ENCODE measurements at places on chromosomes 13 and 19. TPM values are rescaled to one million over a fixed set of nuclear protein-coding genes. Genes with fewer than 3 reads are reported as not detected.

The ZNF90 gene
- not detected for polyA plus RNA-seq

The ZNF878 gene
- not detected for polyA plus RNA-seq

The OR10H1 gene
- polyA plus RNA-seq: not detected

DNA sequence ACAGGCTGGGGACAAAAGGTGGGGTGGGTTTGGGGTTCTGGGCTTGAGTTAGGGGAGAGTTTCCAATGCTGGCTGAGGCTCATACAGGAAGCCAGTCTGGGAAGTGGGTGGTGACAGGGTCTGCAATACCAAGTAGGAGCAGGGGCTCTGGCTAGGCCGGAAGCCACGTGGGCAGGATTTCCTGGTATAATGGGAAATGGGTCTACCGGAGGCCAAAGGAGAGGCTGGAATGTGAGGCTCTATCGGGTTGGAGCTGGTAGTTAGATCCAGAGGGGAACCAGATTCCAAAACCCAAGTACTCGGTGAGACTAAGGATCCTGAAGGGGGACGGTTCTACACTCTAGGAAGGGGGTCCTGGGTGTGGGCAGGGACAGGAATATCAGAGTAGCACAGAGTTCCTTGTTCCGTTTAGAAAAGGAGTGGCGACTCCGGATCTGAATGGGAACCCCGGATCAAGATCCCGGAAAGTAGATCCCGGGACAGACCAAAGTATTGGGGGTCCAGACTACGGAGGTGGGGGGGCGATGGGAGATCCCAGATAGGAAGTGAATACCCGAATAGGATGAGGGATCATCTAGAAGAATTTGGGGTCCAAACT, 802 bp downstream of the CDC37 start:
- peaks cover 25% of the 10 kb centered on the region for H3K27me3 ChIP-seq
- H3K36me3 ChIP-seq: no peaks in the 10 kb centered on the region
- peak overlapping the region; percentile 83 for H3K27ac ChIP-seq
- H3K4me1 ChIP-seq: no peaks in the 10 kb centered on the region

GRCh38 chr13:46529216-46529919, 23.6 kb upstream of the LRCH1 start:
- H3K4me1 ChIP-seq: peaks cover 17% of the 10 kb centered on the region
- no peak overlapping the region for H3K4me3 ChIP-seq
- no peaks in the 10 kb centered on the region for H3K27me3 ChIP-seq
- no peak overlapping the region for H3K27ac ChIP-seq

GRCh38 chr13:104422668-104423067, 1356.5 kb upstream of the SLC10A2 start:
- no peaks in the 10 kb centered on the region for H3K36me3 ChIP-seq
- no peaks in the 10 kb centered on the region for H3K27me3 ChIP-seq
- no peaks in the 10 kb centered on the region for H3K4me1 ChIP-seq

- DNase-seq: no peak
- H3K27me3 ChIP-seq: no peaks in the 10 kb centered on the region
- no peak overlapping the region for H3K4me3 ChIP-seq
- H3K4me1 ChIP-seq: no peaks in the 10 kb centered on the region
Measured at GRCh38 chr13:73138276-73138637, 79.5 kb downstream of the KLF5 start.

All from sigmoid colon (tissue), 7 donors.